ENCODE measurements at places on chromosomes 1 and 21. TPM values are rescaled to one million over a fixed set of nuclear protein-coding genes. Genes with fewer than 3 reads are reported as not detected.

IRF6 gene
- total RNA-seq = under 0.01 TPM

TRPM2 gene
- total RNA-seq = not detected

PCAT6 gene
- 0.51 TPM for total RNA-seq

RHBG gene
- total RNA-seq = not detected

SPRR2A gene
- total RNA-seq = not detected

OR2G6 gene
- total RNA-seq = not detected

TNN gene
- not detected for total RNA-seq

INSRR gene
- not detected for total RNA-seq

SERPINC1 gene
- under 0.01 TPM for total RNA-seq

POLR3GL gene
- 15.4 TPM for total RNA-seq

RXRG gene
- under 0.01 TPM for total RNA-seq

CFHR2 gene
- not detected for total RNA-seq

CHI3L1 gene
- total RNA-seq = 3.0 TPM

ELF3 gene
- 0.17 TPM for total RNA-seq

PLEKHA6 gene
- total RNA-seq = 3.8 TPM

BTBD19 gene
- 5.0 TPM for total RNA-seq

SMIM1 gene
- total RNA-seq = 1.5 TPM

SHE gene
- under 0.01 TPM for total RNA-seq

TFF3 gene
- not detected for total RNA-seq

KCNQ4 gene
- total RNA-seq = under 0.01 TPM

RORC gene
- under 0.01 TPM for total RNA-seq

OLFML2B gene
- total RNA-seq = 5.1 TPM

TMEM269 gene
- total RNA-seq = not detected

PLA2G2D gene
- total RNA-seq = not detected

TMEM240 gene
- 4.9 TPM for total RNA-seq

NBPF4 gene
- total RNA-seq = not detected

GBP5 gene
- total RNA-seq = under 0.01 TPM

UQCRHL gene
- total RNA-seq = 4.4 TPM

HPCA gene
- not detected for total RNA-seq

FAM72C gene
- 0.83 TPM for total RNA-seq

MMP23B gene
- total RNA-seq = 4.6 TPM

S100A1 gene
- total RNA-seq = 0.17 TPM

KRTAP19-1 gene
- total RNA-seq = not detected

TCHH gene
- total RNA-seq = not detected
